Heart right ventricle (tissue), 16 donors: ENCODE measurements at places on chromosomes 5 and 9. TPM values are rescaled to one million over a fixed set of nuclear protein-coding genes. Genes with fewer than 3 reads are reported as not detected.

DNA sequence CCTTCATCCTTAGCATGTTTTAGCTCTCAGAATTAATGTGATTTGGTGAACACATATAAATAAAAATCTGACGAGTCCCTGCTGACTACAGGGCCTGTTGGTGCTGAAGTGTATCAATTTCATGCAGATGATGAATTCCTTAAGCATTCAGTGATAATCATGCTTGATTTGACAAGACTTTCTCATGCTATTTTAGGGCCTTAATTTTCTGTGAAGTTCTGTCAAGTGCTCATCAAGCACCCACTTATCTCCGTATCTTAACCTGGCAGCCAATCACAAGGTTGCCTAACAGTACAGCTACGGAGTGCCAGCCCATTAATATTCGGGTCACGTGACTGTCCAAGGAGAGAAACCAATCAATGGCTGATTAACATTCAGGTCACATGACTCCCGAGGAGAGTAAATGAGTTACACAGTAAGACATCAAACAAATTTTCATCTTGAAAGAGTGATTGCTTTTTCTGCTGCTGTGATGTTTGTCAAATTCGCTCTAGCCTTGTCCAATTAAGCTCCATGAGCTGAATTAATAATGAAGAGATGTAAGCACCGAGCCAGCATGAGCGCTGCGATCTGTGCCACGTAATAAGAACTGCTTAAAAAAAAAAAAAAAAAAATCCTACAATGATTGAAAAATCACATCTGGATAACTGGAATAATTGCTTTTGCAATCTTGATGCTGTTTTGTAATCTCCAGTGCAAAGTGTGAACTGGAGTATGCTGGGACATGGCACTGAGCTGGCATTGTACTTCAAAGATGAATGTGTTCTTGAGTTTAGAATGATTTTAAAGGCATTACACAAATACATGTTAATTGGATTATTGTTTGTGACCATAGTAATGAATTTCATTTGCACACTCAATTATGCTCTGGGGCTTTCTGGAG is 104.3 kb upstream of the SPATA31D4 start:
- no peak for DNase-seq

GRCh38 chr9:23926368-23926767 is 100.3 kb upstream of the ELAVL2 start:
- DNase-seq, result no peak

DNA sequence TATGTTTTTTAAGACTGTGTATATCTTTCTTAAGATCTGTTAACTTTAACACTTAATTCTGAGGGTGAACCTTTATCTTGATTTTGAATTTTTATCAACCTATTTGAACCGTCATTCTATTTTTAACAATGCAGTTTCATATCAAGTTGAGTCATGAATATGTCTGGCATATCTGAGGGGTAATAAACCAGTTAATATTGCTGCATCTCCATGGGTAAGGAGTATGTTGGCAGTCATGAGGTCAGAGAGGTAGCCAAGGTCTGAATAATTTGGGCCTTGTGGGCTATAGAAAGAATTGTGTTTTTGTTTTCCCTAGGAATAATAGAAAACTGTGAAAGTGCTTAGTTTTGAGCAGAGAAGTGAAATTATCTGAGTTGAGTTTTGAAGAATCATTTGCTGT is 419.0 kb downstream of the PLK2 start:
- no peak for DNase-seq

NMUR2 gene
- polyA plus RNA-seq, result not detected

IFNK gene
- not detected for polyA plus RNA-seq

SUSD3 gene
- 0.74 TPM for polyA plus RNA-seq
